Stomach (tissue), 19 donors: ENCODE measurements at places on chromosomes 7 and 10. TPM values are rescaled to one million over a fixed set of nuclear protein-coding genes. Genes with fewer than 3 reads are reported as not detected.

GRCh38 chr7:70390251-70390650 is 741.7 kb upstream of the GALNT17 start:
- no peak for DNase-seq
- no peaks in the 10 kb centered on the region for H3K36me3 ChIP-seq
- no peaks in the 10 kb centered on the region for H3K27me3 ChIP-seq
- no peaks in the 10 kb centered on the region for H3K4me1 ChIP-seq

DNA sequence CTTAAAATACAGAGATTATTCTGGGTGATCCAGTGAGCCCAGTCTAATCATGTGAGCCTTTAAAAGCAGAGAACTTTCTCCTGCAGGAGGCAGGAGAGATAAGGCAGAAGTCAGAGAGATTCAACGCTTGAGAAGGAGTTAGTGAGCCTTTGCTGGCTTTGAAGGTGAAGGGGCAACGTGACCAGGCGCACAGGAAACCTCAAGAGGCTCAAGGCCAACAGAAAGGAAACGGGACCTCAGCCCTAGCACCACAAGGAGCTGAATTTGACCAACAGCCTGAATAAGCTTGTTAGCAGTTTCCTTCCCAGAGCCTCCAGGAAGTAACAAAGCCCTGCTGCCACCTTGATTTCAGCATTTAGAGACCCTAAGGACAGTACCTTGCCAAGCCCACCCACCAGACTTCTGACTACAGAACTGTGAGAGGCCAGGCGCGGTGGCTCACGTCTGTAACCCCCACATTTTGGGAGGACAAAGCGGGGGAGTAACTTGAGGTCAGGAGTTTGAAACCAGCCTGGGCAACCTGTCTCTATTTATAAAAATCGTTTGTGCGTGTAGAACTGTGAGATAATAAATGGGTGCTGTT is 87.3 kb upstream of the KAT6B start:
- no peak overlapping the region for H3K4me3 ChIP-seq
- no peaks in the 10 kb centered on the region for H3K27me3 ChIP-seq
- peak; percentile 56 for DNase-seq
- H3K36me3 ChIP-seq: no peaks in the 10 kb centered on the region
- H3K27ac ChIP-seq: no peak overlapping the region

DNA sequence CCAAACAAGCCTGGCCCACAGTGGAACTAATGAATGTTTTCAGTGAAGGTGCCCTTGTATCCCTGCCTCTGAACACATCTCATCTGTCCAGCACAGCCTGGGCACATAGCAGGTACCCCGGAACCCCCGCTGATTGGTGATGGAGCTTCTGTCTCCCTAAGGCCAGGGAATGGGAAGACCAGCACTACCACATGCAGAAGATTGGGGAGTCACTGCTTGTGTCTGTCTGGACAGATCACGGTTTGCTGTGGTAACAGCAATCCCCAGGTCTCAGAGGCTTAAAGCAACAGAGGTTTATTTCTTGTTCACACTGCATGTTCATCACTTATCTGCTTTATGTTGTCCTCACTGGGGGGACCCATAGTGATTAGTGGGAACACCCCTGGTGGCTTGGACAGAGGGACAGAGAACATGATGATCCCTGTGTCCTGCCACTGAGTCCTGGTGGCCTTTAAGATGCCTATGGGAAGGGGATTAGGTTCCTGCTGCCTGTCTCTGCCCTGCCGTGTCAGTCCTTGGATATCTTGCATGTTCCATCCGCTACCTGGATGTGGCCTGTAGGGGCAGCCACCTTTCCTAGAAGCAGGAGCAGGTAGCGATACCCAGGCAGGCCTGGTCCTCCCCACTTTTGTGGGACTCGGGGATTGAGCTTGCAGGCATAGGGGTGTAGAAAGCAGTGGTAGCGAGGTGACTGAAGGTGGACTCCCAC is 3.6 kb downstream of the TSPAN14 start:
- H3K36me3 ChIP-seq: no peaks in the 10 kb centered on the region
- H3K27me3 ChIP-seq: no peaks in the 10 kb centered on the region
- peak overlapping the region; percentile 85 for H3K27ac ChIP-seq
- no peak overlapping the region for H3K4me3 ChIP-seq
- DNase-seq: no peak

DNA sequence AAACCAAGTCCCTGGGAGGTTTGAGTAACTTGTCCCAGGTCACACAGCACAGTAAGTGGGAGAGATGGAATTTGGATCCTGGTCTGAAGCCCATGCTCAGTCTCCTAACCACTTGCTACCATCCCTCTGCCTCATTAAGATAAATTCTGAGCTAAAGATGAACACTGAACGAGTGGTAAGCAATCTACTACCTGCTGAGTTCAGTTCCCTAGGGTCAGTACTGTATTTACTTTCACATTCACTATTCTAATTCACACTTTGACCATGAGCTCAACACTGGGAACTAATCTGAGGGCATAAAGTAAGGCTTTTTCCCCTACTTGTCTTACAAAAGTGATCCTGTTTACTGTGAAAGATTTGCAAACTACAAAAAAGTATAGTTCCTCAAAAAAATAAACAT is 2.4 kb downstream of the UROS start:
- H3K27ac ChIP-seq: peak overlapping the region; percentile 16
- H3K4me3 ChIP-seq: no peak overlapping the region
- no peaks in the 10 kb centered on the region for H3K36me3 ChIP-seq
- H3K4me1 ChIP-seq: peaks cover 36% of the 10 kb centered on the region
- no peaks in the 10 kb centered on the region for H3K27me3 ChIP-seq
- DNase-seq: no peak

- no peak overlapping the region for H3K27ac ChIP-seq
- peaks cover 33% of the 10 kb centered on the region for H3K4me1 ChIP-seq
- H3K36me3 ChIP-seq: no peaks in the 10 kb centered on the region
- peaks cover 32% of the 10 kb centered on the region for H3K27me3 ChIP-seq
- H3K4me3 ChIP-seq: no peak overlapping the region
- DNase-seq: peak; percentile 22
Observed at GRCh38 chr10:101771380-101771779, 4.5 kb downstream of the FGF8 start.

GRCh38 chr10:113590581-113590980 is 37.7 kb downstream of the HABP2 start:
- no peak for DNase-seq
- H3K27me3 ChIP-seq: no peaks in the 10 kb centered on the region
- H3K27ac ChIP-seq: no peak overlapping the region
- H3K4me3 ChIP-seq: no peak overlapping the region

- peaks cover 5% of the 10 kb centered on the region for H3K4me1 ChIP-seq
- H3K27me3 ChIP-seq: no peaks in the 10 kb centered on the region
- H3K27ac ChIP-seq: no peak overlapping the region
- H3K4me3 ChIP-seq: no peak overlapping the region
- peak; percentile 68 for DNase-seq
- H3K36me3 ChIP-seq: no peaks in the 10 kb centered on the region
Observed at GRCh38 chr7:158495786-158496185, 91.8 kb downstream of the PTPRN2 start.

HOXA9 gene
- total RNA-seq: 68.1 TPM
